H7 (cell line): ENCODE measurements at places on chromosomes 6 and 20. TPM values are rescaled to one million over a fixed set of nuclear protein-coding genes. Genes with fewer than 3 reads are reported as not detected.

CTSA gene
- total RNA-seq = 38.7 and 41.8 TPM in 2 replicates

OR12D3 gene
- not detected in 2 replicates for total RNA-seq

EFCAB8 gene
- 0.17 and 0.44 TPM in 2 replicates for total RNA-seq

GMNN gene
- total RNA-seq = 75.3 and 91.8 TPM in 2 replicates

SPINT4 gene
- total RNA-seq = not detected in 2 replicates

DDX43 gene
- 0.07 and 0.15 TPM in 2 replicates for total RNA-seq

SIRPB1 gene
- not detected in 2 replicates for total RNA-seq

PARD6B gene
- 18.9 and 24.5 TPM in 2 replicates for total RNA-seq

RSPH4A gene
- total RNA-seq = 0.03 TPM in 1 of 2 replicates, not detected in the other

IL20RA gene
- 0.26 and 0.28 TPM in 2 replicates for total RNA-seq

IMPG1 gene
- not detected in 2 replicates for total RNA-seq

LINC00237 gene
- total RNA-seq = 3.7 and 5.4 TPM in 2 replicates

LPA gene
- total RNA-seq = not detected in 2 replicates

SMIM8 gene
- 7.0 and 8.2 TPM in 2 replicates for total RNA-seq

PPP1R14C gene
- 0.04 and 0.10 TPM in 2 replicates for total RNA-seq

C20orf141 gene
- total RNA-seq = not detected in 2 replicates

TRDN gene
- total RNA-seq = 2.7 and 3.4 TPM in 2 replicates

MCCD1 gene
- total RNA-seq = not detected in 2 replicates

TMEM200A gene
- total RNA-seq = 2.8 and 4.2 TPM in 2 replicates

PTCHD4 gene
- total RNA-seq = 0.11 and 0.17 TPM in 2 replicates

SMPDL3A gene
- total RNA-seq = 0.89 and 1.8 TPM in 2 replicates

MUC22 gene
- total RNA-seq = not detected in 2 replicates

BTNL2 gene
- total RNA-seq = not detected in 2 replicates

GRM1 gene
- 0.14 and 0.48 TPM in 2 replicates for total RNA-seq

TFAP2D gene
- not detected in 2 replicates for total RNA-seq

SGK2 gene
- 0.07 TPM in 1 of 2 replicates, not detected in the other for total RNA-seq

BPIFB2 gene
- not detected in 2 replicates for total RNA-seq

VTA1 gene
- 58.1 and 81.1 TPM in 2 replicates for total RNA-seq

SUMO4 gene
- total RNA-seq = 0.48 and 0.87 TPM in 2 replicates

COX4I2 gene
- total RNA-seq = 0.21 TPM in 1 of 2 replicates, not detected in the other

RCAN2 gene
- 1.5 and 2.8 TPM in 2 replicates for total RNA-seq

IBTK gene
- total RNA-seq = 31.9 and 33.0 TPM in 2 replicates

MATN4 gene
- 0.14 and 0.67 TPM in 2 replicates for total RNA-seq

PLN gene
- not detected in 2 replicates for total RNA-seq

NHLRC1 gene
- total RNA-seq = 1.0 and 1.5 TPM in 2 replicates

PROCR gene
- total RNA-seq = 64.9 and 89.6 TPM in 2 replicates

FAM217B gene
- total RNA-seq = 4.9 and 5.3 TPM in 2 replicates

FERMT1 gene
- total RNA-seq = 11.0 and 14.3 TPM in 2 replicates

SOX4 gene
- total RNA-seq = 121 and 151 TPM in 2 replicates

PBOV1 gene
- total RNA-seq = not detected in 2 replicates

CALHM6 gene
- total RNA-seq = 0.45 and 2.1 TPM in 2 replicates

RHAG gene
- 0.07 TPM in 1 of 2 replicates, not detected in the other for total RNA-seq

TP53TG5 gene
- not detected in 2 replicates for total RNA-seq

CYP21A2 gene
- 0.11 TPM in 1 of 2 replicates, not detected in the other for total RNA-seq

TRAPPC3L gene
- not detected in 2 replicates for total RNA-seq

RNF144B gene
- 1.4 and 1.7 TPM in 2 replicates for total RNA-seq

PCK1 gene
- not detected in 2 replicates for total RNA-seq

CCN2 gene
- 5.8 and 8.3 TPM in 2 replicates for total RNA-seq

ID1 gene
- 424 and 491 TPM in 2 replicates for total RNA-seq

NMBR gene
- total RNA-seq = not detected in 2 replicates

KHDC1L gene
- 0.28 TPM in 1 of 2 replicates, not detected in the other for total RNA-seq

FAM162B gene
- 1.5 and 1.6 TPM in 2 replicates for total RNA-seq

PACRG gene
- 0.07 and 0.52 TPM in 2 replicates for total RNA-seq

SNPH gene
- total RNA-seq = 2.6 and 4.0 TPM in 2 replicates

TFAP2C gene
- total RNA-seq = 23.6 and 38.4 TPM in 2 replicates

MYB gene
- total RNA-seq = 0.94 and 1.8 TPM in 2 replicates

RRAGD gene
- 16.0 and 19.8 TPM in 2 replicates for total RNA-seq

PRDM13 gene
- 0.14 TPM in 1 of 2 replicates, not detected in the other for total RNA-seq

MOG gene
- total RNA-seq = 1.4 and 2.0 TPM in 2 replicates
